ENCODE measurements at places on chromosomes 3 and 15.

DNA sequence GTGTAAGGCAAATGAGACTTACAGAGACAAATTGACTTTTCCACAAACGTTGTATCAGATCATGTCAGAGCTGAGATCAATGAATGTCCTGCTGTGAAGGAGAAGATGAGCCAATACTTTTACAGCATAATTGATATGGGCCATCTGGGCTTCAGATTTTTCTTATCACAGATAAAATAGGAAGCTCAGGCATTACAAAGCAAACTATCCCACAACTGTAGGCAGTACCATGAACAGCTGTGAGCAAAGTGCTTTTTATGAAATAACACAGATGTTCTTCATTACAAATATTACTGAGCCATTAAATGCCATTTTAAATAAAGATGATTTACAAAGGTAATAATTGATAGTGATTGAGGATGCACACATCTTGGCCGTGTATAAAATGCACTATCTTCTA, 852.3 kb downstream of the OTOL1 start:
- no peak for DNase-seq

- no peak for DNase-seq
Observed at GRCh38 chr3:183332487-183332886, 79.4 kb downstream of the B3GNT5 start.

DNA sequence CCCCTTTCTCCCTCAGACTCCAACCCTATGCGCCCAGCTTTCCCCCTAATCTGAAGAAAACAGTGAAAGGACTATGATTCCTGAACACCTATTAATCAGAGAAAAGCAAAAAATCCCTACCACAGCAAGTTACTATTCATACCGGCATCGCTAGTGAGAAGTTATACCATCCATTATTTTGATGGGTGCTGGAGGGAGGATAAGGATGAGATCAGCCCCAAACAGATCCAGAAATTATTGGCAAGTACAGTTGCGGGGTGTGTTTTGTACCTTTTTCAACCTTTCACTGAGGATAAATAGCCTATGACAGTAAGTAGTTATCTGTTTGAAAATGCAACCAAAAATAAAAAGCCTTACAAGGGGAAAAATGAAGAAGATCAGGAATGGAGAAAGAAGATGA, 59.9 kb upstream of the ADAMTS9 start:
- DNase-seq = no peak

- DNase-seq = no peak
Observed at GRCh38 chr3:63693351-63693750, 40.9 kb downstream of the SNTN start.

DNA sequence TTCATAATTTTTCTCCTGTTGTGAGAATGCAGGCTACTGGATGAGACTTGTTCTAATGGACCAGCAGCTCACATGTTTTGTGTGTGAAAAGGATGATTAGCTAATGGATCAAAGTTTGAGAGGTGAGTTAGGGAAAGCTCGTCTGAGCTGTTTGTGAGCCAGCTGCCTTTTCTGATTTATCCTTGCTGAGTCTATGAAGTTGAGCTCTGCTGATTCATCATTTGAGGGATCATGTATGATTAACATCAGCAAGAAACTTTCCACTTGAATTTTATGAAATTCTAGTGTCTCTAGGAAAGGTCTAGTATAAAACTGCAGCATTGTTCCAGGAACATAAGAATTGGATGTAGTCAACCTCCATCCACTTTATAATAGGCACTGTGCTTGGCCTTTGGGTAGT, 698.7 kb downstream of the NTRK3 start:
- DNase-seq = no peak

- no peak for DNase-seq
Observed at GRCh38 chr15:62809968-62810260, 232.6 kb upstream of the TPM1 start.

All from cerebellar nuclear complex (tissue), 1 donor.